ENCODE measurements at places on chromosomes 11 and 22.
A peak's percentile ranks its signal among the peaks of the same experiment; 100 is the strongest.

GRCh38 chr11:68106165-68106940 is 14.8 kb downstream of the CHKA start:
- DNase-seq: peak; percentile 68

DNA sequence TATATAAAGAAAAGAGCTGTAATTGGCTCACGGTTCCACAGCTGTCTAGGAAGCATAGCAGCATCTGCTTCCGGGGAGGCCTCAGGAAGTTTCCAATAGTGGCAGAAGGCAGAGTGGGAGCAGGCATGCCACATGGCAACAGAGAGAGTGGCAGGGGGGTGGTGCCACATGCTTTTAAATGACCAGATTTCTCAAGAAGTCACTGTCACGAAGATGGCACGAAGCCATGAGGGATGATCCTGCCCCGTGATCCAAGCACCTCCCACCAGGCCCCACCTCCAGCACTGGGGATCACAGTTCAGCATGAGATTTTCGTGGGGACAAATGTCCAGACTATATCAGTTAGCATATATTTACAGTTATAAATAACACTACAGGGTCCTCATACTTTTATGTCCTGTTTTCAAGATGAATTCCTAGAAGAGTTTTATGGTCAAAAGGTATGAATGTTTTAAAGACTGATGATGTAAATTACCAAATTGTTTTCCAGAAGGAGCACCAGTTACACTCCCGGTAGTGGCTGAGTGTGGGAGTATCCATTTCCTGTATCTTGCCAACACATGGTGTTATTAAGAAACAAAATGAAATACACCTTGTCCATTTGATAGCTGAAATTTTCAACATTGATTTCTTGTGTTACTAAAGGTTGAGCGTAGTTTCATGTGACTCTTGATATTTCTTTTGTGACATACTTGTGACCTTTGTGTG is 19.2 kb downstream of the FAM118A start:
- DNase-seq: peak; percentile 53

DNA sequence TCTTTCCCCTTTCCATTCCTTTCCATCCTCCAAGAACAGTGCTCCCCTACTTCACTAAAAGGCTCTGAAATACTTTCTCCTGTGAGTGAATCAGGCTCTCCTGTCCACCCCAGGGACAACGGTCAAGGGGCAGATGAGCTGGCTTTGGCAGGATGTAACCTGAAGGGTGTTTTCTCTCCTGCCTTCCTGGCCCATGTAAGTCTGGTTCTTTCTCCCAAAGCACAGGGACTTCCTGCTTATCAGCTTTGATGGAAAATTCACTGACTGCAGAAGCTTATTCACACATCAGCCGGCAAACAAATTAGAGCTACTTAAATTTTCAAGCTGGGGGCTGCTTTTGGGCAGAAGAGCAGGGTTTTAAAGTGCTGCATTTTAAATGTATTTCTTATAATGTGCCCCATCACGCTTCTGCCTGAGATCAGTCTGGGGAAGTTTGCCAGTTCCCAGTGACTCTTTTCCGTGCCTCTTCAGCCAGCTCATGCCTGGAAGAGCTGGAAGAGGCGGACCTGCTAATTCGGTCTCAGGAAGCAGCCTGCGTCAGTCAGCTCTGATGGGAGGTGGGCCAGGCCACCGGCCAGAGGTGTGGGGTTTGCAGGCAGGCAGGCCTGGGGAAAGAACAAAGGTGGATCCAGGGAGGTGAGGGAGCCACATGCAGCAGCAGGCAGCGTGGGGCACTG is 140.4 kb upstream of the TBCEL start:
- no peak for DNase-seq

- DNase-seq: no peak
Observed at GRCh38 chr22:34829485-34829884, 236.5 kb upstream of the ISX start.

DNA sequence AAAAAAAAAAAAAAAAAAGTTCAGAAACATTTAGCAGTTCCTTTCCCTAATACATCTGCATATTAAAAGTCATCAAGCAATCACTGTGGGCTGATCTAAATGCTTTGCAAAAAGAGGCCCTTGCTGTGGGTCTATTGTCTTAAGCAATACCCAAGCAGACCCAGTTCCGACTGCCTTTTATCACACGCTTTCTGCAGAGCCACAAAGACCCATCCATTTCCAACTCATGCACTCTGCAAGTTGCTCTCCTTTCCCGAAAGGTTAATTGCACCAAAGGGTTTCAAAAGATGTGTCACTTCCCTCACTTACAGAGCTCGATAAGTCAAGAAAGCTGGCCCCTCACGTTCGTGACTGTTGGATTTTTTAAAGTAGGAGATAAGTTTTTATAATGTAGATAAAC is 138.9 kb downstream of the MPPED1 start:
- no peak for DNase-seq

DNA sequence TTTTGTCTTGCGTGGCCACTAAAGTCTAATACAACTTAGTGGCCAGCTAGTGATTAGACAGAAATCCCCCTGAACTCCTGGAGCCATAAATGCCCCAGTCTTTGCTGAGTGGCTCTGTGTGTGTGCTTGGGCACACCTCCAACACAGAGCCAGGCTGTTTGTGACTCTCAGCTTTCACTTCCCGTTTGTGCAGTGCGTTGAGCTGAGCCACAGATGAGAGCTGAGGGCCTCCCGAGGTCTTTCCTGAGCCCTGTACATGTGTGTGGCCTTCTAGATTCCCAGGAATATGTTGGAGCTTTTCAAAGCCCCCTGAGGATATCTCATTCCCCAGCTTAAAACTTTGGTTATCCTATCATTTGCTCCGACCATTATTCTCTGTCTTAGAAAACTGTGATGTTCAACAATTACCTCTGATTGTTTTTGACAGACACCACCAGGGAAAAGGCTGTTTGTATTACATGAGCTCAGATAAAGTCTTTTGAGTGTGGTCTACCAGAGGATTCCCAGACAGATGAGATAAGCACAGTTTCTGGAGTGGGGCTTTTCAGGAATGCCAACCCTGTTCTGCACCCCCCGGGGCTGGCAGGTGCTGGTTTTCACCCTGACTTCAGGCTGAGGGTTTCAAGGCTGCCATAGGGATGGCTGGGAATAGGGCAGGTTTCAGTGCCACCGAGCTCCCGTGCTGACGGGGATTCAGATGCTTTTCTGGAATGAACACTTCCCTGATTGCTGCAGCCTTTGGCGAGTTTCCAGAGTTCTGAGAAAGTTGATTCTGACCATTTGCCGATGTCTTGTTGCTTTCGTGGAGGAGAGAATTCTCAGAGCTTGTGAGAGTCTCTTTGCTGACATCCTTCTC is 23.8 kb downstream of the IGHMBP2 start:
- DNase-seq: no peak

GRCh38 chr11:134349802-134350355 is 18.1 kb downstream of the GLB1L2 start:
- no peak for DNase-seq

DNA sequence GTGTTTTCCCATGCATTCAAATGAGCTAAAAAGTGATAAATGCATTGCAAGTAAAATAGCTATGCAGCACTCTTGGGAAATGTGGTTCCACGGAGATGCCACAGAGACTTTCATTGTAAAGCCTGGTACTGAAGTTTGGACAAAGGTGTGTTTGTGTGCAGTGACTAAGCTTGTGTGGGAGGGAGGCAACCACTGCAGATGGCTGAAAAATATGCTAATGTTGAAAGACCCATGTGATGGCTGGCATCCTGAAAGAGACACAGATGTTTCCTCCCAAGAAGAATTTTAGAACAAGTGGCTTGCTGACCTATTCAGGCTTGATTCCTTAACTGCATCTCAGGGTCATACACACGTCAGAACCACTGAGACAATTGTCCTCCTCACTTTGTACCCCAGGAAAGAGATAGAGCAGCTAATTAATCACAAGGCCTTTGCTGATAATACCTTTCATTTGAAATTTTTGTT is 73.8 kb downstream of the FAM76B start:
- DNase-seq: peak; percentile 46

GRCh38 chr11:47848700-47849155 is 578 bp upstream of the NUP160 start:
- no peak for DNase-seq

DNA sequence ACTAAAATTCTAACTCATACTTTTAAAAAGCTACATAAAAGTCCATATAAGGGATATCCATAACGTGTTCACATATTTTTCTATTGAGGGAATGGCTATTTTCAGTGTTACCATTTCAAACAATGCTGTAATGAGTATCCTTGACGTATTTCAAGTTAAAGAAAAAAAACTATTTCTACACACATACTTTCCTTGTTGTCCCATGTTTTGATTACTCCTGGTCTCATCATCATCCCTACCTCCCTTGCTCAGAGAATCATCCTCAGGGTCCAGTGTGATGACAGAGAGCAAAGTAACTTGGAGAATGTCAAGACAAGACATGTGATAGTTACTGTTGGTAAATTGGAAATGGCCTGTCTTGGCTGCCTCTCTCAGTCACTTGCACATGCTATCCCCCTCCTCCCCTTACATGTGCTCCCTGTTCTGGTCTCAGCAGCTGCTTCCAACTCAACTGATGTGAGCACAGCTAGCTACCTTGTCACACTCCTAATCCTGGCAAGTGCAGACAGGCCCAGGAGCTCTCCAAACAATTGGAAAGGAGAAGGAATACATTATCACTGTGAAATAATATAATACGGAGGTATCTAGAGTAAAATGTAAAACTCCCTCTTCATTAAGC is 21.8 kb downstream of the NUMA1 start:
- DNase-seq: no peak

DNA sequence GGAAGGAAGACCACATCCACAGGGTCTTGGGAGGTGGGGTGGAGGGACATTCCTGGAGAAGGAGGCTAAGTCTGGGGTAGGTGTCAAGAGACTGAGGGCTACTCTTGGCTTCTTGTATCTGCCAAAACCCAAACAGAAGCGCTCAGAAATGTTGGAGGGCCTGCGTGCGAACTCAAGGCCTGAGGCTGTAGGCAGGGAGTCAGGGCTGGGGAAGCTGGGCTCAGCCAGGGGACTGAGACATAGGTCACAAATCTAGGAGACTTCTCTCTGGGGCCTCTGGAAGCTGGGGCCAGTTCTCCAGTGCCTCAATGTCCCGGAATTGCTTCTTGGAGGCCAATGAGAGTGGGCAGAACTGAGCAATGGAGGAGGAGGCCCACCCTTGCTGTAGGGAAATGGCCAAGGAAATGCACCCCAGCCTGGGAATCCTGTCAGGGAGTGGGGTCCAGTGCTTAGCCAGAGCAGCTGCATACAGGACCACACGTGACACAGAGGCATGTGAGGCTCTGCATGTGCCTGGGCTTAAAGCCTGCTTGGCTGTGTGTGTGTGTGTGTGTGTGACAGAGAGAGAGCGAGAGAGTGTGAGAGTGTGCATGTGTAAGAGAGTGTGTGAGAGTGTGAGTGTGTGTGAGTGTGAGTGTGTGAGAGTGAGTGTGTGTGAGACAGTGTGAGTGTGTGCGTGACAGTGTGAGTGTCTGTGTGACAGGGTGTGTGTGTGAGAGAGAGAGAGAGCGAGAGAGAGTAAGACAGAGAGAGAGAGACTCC is 141.3 kb downstream of the ST3GAL4 start:
- DNase-seq: no peak

GRCh38 chr11:78564490-78565467 is 9.9 kb downstream of the NARS2 start:
- DNase-seq: peak; percentile 92

DNA sequence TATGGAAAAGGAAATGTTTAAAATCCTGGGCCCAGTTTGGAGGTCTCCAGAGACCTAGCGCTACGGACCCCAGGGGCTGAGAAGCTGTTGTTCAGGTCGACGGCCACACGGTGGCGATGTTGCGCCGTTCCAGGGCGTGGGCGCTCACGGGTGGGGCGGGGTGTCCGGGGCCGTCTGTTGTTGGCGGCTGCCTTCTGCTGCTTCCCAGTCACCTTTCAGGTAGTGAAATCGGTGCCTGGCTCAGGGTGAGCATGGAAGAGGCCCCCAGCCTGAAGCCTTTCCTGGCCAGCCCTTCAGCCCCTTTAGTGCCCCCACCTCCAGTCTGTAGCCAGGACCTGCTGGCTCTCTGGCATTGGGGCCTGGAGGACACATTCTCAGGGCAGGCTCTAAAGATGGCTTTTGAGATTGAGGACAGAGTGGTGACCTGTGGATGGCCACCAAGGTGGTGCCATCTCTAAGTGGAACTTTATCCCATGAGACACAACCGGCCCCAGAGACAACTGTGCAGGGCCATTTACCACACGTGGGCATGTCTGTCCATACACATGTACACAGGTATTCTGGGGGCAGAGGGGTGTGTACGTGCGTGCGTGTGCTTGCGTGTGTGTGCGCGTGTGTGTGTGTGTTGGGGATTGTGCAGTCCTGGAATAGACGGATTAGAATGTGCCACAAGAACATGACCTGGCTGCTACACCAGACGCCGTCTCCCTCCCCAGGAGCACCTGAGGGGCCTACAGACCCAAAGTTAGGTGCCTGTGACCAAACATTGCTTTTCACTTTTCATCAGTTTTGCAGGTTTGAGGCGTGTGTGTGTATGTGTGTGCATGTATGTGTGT is 53.8 kb downstream of the ST14 start:
- DNase-seq: peak; percentile 73

DNA sequence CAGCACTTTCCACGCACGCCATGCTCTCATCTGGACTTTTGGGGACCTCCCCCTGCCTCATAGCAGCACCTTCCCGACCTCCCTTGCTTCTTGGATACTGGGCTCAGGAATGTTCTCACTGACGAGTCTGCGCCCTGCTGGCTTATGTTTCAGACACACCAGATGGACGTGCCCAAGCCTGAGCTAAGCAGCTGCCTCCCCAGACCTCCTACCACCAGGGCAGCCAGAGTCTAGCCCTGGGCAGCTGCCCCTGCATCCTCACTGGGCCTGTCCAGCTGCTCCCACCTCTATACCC is 13.2 kb upstream of the RGL4 start:
- DNase-seq: no peak

- no peak for DNase-seq
Observed at GRCh38 chr22:29742326-29742725, 22.5 kb downstream of the CABP7 start.

DNA sequence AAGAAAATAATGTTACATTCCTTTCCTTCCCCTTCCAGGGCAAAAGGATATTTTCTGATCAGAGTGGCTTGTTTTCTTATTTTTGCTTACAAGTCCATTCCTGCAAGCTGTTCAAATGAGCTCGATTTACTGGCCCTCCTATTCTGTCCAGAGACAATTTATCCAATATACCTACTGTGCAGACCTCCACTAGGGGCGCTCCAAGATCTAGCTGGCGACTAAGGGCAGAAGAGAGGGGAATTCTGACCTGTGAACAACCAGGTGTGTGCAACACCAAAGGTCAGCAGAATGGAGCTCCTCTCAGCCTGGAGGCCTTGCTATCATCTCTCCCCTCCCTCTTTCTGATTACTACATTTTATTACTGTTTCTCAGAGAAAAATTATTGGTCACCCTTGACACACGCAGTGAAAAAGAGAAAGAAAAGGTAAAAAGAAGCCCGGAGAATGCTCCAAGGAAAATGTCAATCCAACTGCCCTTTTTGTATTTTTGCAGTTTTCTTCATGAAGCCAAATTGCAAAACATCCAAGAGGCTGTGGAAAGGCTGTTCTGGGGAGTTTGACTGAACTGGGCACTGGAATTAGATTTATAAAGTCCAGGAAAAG is 3.2 kb downstream of the SEZ6L start:
- DNase-seq: peak; percentile 69

DNA sequence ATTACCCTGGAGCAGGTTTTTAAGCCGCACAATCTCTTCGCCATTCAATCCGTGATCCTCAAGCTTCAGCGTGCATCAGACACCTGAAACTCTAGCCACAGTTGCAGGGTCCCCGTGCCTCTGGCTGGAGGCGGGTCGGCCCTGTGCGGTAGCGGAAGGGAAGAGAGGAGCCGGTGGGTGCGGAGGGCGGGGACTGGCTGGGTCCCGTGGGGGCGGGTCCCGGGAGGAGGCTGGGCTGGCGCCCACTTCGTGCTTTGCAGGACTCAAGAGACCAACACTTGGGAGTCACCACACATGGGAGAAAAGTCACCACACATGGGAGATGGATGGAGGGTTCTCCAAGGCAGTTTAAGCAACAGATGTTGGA is 772 bp downstream of the C22orf15 start:
- DNase-seq: peak; percentile 57

All from hematopoietic multipotent progenitor cell treated with erythropoietin and hydrocortisone succinate and interleukin-3 and kit ligand, for 6 days (in vitro differentiated cells).